Pons (tissue), 1 donor: ENCODE measurements at places on chromosomes 11 and 22.

DNA sequence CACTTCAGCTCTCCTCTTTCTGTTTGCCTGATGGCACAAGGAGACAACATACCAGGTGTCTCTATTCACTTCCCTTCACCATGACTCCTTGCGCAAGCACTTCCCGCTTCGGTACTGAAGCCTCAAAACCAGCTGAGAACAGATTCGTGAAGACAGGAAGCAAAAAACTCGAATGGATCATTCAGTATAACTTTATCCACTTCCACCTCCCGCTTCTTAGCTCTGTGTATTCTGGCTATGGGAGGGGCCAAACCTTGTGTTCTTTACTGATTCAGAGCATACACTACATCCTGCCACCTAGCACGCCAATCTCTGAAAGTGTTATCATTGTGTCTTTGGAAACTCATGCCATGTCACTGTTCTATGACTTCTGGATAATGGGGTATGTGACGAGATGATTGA lies 62.2 kb upstream of the ADA2 start:
- DNase-seq: no peak

DNA sequence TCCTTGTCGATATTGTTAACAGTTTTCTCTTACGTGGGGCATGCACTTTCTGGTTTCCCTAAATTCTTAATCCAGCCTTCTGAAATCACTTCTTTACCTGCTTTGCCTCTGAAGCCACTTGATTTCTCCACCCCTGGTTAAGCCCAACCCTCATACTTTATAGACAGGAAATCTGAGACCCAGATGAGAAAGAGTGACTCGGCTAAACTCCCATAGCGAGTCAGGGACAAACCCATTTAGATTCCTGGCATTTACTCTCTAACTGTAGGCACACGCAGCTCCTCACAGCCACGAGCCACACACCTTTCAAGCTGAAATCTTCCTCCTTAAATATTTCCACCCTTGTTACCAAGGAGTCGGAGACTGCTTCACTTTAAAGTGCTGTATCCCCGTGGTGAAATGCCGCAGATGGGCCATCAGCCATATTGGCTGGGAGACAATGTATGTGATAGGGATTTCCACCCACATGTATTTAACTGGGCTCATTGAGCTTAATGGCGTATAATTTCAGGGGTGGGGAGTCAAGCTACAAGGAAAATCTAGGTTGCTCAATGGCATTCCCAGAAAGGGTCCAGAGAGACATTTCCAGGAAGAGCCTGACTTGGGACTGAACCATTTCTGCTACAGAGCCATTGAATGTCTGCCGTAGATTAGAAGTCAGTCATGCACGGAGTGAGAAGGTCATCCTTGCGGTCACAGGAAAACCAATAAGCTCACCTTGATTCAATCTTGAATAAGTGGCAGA lies 49.9 kb upstream of the GRK3 start:
- DNase-seq: no peak

DNA sequence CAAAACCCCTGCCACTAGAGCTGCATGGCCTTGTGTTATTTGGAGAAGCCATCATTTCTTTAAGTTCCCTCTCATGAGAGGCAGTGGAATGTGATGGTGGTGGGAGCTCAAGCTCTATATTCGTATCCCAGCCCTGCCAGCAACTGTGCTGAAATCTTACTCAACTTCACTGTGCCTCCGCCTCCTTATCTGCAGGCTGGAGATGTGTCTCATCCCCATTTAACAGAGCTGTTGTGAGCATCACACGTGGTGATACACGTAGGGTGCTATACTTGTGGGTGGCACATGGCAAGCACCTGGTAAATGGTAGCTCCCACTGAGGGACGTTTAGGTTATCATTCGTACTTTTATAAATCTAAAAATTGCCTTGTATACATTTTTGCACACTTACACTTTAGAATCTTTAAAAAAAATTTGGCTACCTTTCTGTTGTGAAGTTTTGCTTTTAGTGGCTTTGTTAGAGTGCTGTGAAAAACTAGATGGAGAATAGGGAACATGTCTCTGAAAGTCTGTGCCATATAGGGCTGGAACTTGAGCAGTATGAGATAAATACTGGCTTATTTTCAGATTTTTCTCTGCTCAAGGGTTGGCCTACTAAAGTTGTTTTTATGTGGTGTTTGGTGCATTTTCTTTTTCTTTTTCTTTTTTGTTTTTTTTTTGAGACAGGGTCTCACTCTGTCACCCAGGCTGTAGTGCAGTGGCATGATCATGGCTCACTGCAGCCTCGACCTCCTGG lies 23.2 kb downstream of the TNRC6B start:
- DNase-seq: no peak

GRCh38 chr11:114811971-114812370 lies 133.6 kb downstream of the NXPE2 start:
- no peak for DNase-seq

DNA sequence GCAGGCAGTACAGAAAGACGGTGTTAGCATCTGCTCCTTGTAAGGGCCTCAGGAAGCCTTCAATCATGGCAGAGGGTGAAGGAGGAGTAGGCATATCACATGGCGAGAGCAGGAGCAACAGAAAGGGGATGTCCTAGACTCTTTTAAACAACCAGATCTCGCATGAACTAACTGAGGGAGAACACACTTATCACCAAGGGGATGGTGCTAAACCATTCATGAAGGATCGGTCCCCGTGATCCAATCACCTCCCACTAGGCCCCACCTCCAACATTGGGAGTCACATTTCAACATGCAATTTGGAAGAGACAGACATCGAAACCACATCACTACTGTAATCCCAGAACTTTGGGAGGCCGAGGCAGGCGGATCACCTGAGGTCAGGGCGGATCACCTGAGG lies 39.9 kb upstream of the LIPT2 start:
- DNase-seq: no peak

GRCh38 chr11:111766834-111767142 lies 599 bp upstream of the PPP2R1B start:
- peak; percentile 26 for DNase-seq

DNA sequence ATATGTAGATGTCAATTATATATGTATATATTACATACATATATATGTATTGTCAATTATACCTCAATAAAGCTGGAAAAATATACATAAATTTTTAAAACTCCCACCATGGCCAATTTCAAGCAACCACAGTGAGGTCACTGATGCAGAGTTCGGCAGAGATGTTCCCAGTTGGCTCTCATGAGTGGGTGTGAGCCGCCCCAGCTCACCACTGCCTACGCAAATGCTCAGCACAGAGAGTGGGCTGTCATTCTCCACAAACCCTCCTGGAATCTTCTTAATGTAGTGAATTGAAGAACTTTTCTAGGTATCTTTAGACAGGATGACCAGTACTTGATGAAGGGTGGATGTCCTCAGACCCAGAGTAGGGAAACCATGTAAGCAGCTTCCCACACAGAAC lies 96.6 kb upstream of the TMEM45B start:
- DNase-seq: no peak

GRCh38 chr11:31645747-31646146 lies 136.2 kb downstream of the ELP4 start:
- DNase-seq: peak; percentile 8

DNA sequence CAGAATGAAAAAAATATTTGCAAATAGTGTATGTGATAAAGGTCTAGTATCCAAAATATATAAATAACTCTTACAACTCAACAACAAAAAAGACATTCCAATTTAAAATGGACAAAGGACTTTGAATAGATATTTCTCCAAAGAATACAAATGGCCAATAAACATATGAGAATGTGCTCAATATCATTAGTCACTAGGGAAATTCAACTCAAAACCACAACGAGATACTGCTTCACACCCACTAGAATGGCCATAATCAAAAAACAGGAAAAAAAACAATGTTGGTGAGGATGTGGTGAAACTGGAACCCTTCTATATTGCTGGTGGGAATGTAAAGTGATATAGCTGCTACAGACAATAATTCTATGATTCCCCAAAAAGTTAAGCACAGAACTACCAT lies 38.6 kb upstream of the RPS13 start:
- DNase-seq: no peak

DNA sequence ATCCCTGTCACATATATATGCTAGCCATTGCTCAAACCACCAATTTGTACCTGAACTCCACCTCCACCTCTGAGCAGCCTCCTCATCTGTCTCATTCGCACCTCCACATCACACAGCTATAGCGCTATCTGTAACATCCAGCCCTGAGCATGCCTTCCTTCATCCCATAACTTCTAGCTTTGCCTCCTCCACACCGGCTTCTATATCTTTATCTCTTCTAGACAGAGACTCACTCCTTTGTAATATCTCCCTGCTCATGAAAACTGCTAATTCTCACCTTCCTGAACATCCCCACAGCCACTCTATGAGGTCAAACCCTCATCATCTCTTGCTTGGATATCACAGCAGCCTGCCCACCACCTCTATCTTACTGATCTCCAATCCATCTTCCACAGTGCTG lies 5.9 kb downstream of the SIAE start:
- DNase-seq: no peak
